ENCODE measurements at places on chromosomes 4 and X.

- DNase-seq, result no peak
Measured at GRCh38 chr4:152663203-152664066, 16.4 kb downstream of the TMEM154 start.

GRCh38 chrX:151970661-151971060, 3.8 kb downstream of the GABRE start:
- DNase-seq, result no peak

DNA sequence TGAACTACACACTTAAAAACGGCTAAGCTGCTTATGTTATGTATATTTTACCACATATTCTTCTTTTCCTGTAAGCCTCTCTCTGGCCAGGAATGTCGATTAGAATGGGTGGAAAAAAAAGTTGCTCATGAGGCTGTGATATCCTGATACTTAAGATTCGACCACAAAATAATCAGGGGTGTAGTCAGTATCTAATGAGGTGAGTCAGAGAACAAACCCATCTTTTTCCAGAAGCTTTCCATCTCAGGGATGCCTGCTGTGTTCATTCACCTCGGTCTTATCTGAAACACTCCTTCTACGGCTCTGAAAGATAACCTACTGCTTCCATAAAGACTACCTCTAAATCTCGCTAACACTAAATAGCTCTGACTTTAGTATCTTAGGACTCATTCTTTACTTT, 142.7 kb upstream of the MAP3K15 start:
- no peak for DNase-seq

GRCh38 chr4:4838051-4838935, 21.2 kb upstream of the MSX1 start:
- DNase-seq, result no peak

- DNase-seq, result no peak
Measured at GRCh38 chrX:136954930-136955329, 74.4 kb upstream of the RBMX start.

DNA sequence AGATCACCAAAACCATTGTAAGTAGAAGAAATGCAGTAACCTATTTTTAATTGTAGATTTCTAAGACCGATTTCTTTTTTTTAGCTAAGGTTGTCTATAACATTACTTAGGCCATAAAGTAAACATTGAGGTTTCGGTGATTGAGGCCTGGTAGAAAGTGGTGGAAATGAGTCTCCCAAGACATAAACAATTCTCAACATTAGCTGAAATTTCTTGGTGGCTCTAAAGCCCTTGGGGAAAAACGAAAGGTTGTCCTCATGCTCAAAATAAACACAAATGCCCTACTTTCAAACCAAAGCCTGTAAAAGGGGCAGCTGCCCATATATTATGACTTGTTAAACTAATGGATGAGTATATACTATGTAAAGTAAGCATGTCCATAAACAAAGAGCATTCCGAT, 98.8 kb downstream of the SCFD2 start:
- DNase-seq, result no peak

GRCh38 chr4:143399113-143399949, 62.7 kb downstream of the GAB1 start:
- DNase-seq, result no peak
